ENCODE measurements at places on chromosomes 5 and 9.

GRCh38 chr5:33346534-33346933 is 94.2 kb upstream of the TARS1 start:
- no peak for DNase-seq

- DNase-seq, result no peak
Measured at GRCh38 chr5:25858019-25858418, 1180.4 kb downstream of the CDH9 start.

GRCh38 chr9:16673171-16673570 is 197.3 kb downstream of the BNC2 start:
- DNase-seq, result no peak

DNA sequence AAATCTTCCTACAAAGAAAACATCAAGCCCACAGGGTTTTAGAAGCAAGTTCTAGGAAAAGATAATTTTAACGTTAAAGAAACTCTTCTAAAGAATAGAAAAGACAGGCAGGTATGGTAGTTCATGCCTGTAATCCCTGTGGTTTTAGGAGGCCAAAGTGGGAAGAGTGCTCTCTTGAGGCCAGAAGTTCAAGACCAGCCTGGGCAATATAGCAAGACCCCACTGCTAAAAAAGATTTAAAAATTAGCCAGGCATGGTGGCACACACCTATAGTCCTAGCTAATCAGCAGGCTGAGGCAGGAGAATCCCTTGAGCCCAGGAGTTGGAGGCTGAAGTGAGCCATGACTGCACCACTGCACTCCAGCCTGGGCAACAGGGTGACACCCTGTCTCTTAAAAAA is 193.3 kb downstream of the MLLT3 start:
- no peak for DNase-seq

- no peak for DNase-seq
Measured at GRCh38 chr9:74348777-74349176, 148.4 kb upstream of the RORB start.

DNA sequence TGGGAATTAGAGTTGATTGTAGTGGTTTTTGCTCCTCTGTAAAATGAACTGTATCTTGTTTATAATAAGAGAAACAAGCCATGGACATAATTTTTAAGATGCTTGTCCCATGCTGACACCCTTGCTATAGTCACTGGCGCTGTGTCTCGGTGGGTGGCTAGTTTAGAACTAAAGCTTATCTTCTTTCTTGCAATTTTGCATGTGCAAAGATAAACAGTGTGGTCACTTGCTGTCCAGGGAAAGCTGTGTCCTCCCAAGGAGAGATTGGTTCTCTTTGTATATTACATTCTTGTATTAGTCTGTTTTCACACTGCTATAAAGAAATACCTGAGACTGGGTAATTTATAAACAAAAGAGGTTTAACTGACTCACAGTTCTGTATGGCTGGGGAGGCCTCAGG is 143.8 kb downstream of the MELK start:
- DNase-seq, result no peak

- DNase-seq, result no peak
Measured at GRCh38 chr5:2259494-2260107, 376.9 kb upstream of the IRX4 start.
